ENCODE measurements at places on chromosomes 2 and 18.

DNA sequence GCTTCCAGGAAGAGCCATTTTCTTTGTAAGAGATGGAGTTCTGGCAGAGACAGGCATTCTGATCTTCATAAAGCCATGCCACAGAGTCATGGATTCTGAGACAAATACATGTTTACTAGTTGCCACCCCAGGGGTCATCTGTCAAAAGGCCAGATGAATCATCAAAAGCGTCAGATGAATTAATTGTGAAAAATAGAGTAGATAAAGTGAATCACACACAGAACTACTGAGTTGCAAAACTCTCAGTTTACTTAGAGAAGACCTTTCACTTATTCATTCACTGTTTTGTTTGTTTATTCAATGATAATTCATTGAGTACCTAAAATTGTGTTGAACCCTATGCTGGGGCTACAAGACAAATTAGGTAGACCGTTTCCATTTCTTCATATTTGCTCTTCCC lies 157.7 kb upstream of the SERPINE2 start:
- ATAC-seq: no peak

DNA sequence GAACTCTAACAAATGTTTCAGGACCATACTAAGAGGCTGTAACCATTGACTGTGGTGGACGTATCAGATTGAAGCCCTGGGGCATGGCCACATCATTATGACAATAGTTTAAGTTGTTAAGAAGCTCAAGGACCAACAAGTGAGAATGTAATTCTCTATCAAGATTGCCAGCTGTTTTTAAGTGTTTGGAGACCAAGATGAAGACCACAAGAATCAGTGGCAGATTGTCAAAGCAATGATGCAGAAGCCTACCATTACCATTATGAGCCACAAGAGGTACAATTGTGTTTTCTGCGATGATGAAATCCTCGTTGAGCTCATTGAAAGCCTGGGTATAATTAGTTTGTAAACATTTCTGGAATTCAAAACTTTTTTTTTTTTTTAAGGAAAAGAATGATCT lies 261.1 kb upstream of the ZEB2 start:
- no peak for ATAC-seq

DNA sequence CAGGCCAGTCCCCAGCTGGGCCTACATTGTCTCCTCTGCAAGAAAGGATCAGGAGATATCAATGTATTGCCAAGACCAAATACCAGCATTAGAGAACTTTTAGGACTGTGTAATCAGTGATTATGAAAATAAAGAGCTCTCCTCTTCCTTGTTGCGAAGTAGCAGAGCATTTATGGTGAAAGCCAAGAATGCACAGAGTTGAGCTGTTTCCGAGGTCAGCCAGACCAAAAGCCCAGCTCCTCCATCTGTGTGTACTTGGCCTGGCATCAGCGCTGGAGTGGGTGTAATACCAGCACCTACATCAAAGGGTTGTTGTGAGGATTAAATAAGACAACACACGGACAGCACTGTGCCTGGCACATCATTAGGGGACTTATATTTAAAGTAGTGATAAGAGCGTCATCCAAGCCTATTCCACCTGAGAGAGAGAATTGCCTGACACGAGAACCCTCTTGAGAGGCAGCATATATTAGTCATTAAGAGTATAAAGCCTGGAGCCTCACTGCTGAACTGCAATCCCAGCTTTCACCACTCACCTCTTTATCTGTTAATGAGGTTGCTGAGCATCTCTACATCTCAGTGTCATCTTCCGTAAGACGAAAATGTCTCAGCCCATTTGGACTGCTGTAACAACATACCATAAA lies 7.4 kb upstream of the SLC16A14 start:
- ATAC-seq: peak; percentile 39

DNA sequence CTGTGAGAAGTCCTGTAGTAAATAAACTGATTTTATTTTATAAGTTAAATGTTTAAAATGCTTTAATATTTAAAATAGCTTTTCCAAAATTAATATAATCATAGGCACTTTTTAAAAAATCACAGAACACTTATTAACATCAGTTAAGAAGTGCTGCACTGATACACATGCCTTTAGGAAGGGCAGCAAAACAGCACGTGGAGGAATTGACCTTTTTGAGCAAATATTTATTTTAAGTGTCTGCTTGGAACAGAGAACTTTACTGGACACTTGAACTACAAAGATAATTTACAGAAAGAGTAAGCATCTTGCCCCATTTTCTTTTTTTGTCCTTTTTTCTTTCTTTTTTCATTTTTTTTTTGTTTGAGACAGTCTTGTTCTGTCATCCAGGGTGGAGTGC lies 87.7 kb upstream of the NARS1 start:
- no peak for ATAC-seq

DNA sequence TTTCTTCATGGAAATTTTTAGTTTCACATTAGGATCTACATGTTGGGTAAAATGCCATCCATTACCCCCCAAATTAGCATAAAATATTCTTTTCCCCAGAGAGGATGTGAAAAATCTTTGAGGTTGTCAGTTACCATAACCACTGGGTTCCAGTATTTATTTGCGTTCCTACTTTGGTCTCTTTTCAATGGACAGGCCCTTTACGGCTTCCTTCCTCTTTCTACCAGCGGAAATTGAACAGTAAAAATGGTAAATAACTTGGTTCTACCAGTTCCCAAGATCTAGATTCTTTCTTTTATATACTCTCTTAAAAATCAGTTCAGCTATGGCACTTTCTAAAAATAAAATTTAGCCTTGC lies 169.2 kb upstream of the APCDD1 start:
- ATAC-seq: peak; percentile 86

DNA sequence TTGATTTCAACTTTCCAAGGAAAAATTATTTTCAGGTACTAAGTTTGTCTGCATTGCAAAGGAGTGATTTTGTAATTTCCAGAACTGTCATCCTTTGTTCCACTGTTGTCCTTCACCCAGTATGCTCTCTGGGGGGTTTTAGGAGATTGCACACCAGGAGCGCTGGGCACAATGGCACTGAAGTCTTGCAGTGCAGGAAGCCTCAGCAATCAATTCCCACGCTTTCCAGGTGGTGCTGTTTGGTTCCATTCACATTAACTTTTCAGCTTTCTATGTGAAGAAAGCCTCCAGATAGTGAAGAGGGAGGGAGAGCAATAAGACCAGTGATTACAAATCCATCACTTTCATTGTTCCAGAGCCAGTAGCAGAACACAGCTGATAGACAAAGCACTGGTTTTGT lies 344.0 kb upstream of the VWC2L start:
- ATAC-seq: no peak

- ATAC-seq: peak; percentile 83
Observed at GRCh38 chr2:43106559-43107527, 119.6 kb downstream of the ZFP36L2 start.

- ATAC-seq: no peak
Observed at GRCh38 chr18:45286431-45286830, 328.8 kb upstream of the SLC14A2 start.

GRCh38 chr2:73999881-74000597 lies 15.3 kb downstream of the TET3 start:
- no peak for ATAC-seq

- ATAC-seq: no peak
Observed at GRCh38 chr2:61356958-61357350, 113.9 kb downstream of the USP34 start.

- ATAC-seq: no peak
Observed at GRCh38 chr2:71101656-71102055, 28.4 kb downstream of the MCEE start.

DNA sequence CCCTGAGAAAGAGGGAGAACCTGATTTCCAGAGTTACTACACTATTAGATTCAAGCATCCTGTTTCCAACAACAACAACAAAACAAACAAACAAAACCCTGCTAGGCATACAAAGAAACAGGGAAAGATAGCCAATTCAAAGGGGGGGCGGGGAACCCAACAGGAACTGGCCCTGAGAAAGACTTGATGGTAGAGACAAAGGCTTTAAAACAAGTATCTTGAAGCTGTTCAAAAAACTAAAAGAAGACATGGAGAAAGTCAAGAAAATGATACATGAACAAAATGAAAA lies 147.1 kb downstream of the THADA start:
- ATAC-seq: no peak

DNA sequence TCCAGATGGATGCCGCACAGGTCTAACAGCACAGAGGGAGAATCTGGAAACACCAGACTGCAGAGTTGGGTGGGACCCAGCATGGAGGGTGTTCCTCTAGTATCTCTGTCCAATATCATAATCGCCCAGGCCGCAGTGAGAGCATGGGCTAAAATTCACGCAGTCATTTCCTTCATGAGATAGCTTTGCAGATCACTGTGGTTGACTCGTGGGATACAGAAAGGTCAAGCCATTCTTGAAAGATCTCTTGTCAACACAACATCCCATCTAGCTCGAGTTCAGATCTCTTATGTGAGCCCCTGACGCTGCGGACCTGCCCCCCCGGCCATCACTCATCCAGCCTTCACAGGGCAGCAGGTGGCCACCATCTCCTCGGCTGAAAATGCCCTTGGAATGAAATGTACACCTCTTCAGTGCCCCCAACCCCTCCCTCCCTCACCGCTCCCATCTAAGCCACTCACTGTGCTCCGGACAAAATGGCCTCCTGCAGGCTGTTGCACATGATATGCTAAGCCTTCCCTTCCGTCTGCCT lies 45.9 kb downstream of the FOSL2 start:
- no peak for ATAC-seq

- ATAC-seq: no peak
Observed at GRCh38 chr18:26301681-26302080, 75.4 kb downstream of the TAF4B start.

DNA sequence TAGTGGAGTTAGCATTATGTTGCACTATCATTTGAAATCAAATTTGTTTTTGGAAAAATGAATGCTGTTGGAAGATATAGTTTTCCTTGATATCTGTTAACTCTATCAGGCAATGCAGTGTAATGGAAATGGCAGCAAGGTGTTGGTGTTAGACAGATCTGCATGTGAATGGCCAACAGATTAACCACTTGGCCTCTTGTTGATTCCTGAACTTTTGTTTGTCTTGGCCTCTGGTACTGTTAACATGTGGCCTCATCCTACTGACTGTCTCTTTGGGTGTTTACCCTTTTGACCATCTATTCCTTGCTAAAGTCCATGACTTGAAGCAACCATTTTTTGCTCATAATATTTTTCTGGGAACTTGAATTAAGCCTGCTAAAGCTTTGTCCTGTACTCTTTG lies 110.2 kb upstream of the CDH2 start:
- ATAC-seq: no peak

DNA sequence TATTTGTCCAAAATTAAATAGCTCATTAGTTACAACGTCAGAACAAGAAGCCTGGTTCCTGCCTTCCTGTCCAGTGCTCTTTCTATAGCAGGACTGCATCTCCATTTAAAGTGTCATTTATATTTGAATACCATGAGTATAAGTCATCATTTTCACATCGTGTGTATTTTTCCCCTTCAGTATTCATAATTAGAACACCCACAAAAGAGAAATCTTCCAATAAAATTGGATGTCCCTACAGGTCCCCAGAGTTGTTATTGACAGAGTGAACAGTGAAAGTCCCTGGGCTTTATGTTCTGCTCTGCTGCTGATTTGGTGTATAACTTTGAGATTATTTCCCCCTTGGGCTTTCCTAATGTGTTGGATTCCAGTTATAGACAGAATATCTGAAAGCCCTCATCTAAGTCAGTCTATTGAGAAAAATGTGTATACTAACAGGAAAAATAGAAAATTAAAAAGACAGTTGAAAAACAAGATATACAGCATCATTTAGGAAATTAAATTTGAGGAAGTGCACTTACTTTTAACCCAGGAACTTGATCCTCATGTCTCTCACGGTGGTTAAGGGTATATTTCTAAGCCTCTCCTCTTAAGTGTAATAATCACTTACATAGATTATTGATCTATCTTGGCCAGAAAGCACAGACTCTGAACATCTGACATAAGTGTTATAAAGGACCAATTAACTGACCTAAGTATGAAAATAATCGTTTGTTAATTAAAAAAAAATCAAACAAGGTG lies 15.2 kb upstream of the REV1 start:
- peak; percentile 54 for ATAC-seq

DNA sequence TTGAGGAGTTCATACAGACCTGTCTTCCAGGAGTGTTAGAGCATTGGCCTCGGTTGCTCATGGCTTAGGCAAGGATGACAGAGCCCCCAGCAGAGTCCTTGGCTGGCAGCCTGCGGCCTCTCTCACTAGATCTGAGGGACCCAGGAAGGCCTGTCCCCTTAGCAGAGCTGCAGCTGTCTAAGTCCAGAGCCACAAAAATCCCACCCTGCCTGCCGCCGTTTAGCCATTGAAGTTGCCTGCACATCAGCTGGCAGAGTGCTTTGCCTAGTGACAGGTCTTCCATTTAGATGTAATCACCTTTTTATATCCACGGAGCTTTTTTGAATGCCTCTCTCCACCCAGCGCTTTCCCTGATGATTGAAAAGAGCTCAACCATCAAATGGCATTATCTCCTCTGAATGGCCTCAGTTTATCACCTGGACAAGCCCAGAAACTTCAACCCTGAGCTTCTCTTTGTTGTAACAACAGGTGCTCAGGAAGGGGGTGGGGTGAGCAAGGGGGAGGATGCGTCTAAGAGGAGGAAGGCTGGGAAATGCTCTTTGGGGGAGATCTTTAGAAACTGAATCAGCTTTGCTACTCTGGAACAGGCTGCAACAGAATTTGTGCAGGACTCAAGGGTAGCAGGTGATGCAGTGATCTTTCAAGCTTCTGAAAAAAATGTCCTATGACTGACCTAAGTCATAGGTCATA lies 71.9 kb downstream of the TNP1 start:
- no peak for ATAC-seq

DNA sequence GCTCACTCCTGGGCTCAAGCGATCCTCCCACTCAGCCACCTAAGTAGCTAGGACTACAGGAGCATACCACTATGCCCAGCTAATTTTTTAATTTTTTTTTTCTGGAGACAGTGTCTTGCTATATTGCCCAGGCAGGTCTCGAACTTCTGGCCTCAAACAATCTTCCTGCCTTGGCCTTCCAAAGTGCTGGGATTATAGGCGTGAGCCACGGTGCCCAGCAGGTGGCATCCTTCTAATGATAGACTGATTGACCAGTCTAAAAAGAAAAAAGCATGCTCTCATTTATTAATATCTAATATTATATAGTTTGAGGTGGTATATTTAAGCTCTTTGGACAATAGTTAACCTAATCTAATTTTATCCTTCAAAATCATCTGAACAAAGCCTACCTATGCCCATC lies 198.6 kb downstream of the CAMKMT start:
- no peak for ATAC-seq

DNA sequence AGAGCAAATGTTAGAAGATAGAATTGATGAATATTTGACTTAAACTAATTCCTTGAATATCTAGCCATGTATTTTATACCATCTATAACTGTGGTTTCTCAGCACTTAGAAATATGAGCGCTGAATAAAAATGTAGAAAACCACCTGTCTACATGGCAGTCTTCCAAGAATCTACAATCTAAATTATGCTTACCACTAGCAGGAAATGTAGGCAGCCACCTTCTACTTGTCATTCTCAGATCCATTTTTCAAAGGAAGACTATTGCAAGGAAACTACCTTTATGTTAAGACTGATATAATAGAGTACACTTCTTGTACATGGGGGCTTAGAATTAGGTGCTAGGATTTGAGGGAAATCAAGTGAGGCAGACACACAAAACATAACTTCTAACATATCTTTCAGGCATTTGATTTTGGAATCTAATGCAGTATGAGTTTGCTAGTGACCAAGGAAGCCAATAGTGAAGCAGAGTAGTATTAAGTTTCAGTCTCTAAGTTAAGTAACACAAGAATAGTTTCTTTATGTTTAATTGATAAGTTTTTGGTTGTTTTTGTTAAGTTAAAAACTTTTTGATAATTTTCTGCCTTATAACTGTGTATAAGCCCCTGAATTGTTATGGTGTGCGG lies 175.9 kb upstream of the ITGA4 start:
- ATAC-seq: no peak
